Astrocyte (in vitro differentiated cells and primary cell): ENCODE measurements at places on chromosomes 6 and 20. TPM values are rescaled to one million over a fixed set of nuclear protein-coding genes. Genes with fewer than 3 reads are reported as not detected.

The BCAS1 gene
- total RNA-seq: 0.31 TPM in 1 of 2 replicates, not detected in the other

The CNR1 gene
- 0.84 and 1.00 TPM in 2 replicates for total RNA-seq

DNA sequence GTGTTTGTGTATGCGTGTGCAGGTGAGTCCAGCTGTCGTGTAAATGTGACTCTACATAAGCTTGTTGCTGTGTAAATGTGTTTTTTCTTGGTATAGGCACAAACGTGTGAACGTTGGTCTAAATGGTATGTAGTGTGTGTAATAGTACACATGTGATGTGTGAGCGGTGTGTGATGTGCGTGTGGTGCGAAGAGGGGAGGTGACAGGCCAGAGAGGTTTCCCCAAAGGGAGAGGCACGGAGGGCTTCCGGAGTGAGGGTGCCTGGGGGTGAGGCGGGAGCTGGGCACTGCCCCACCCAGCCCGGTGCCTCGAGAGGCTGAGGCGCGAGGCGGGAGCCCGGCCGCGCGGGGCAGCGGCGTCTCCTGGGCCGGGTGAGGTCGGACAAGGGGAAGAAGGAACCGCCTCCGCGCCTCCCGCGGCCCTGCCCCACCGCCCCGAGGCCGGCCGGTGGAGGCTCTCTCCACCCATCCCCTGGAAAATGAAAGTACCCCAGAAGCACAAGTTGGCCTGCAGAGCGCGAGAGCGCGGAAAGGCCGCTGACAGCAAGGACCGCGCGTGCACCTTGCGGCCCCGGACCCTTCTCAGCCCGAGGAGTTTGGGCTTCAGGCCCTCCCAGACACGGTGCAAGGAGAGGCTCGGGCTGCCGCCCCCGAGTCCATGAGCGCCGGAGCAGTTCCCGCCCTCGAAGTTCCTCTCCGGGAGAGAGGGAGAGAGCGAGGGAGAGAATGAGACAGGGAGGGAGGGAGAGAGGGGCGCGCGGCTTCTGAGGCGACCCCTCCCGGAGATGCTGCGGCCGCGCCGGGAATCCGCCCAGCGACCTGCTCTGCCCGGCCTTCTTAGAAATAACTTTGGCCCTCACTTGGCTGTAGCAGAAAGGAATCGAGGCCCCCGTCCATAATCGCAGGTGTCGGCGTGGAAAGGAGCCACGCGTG is 43.2 kb upstream of the OSTM1 start:
- DNase-seq: no peak

DNA sequence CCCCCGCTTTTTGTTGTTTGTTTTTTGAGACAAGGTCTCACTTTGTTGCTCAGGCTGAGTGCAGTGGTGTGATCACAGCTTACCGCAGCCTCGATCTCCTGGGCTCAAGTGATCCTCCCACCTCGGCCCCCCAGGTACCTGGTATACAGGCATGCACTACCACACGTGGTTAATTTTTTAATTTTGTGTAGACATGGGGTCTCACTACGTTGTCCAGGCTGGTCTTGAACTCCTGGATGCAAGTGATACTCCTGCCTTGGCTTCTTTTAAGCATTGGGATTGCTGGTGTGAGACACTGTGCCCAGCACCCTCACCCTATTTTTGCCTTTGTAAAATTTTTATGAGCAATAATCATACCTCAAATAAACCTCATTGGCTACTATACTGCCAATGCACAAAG is 5.5 kb downstream of the ENPP3 start:
- DNase-seq: no peak

GRCh38 chr6:75605635-75606034 is 4.0 kb downstream of the SENP6 start:
- DNase-seq: no peak
